ENCODE measurements at places on chromosomes 12 and 14.
A peak's percentile ranks its signal among the peaks of the same experiment; 100 is the strongest.

DNA sequence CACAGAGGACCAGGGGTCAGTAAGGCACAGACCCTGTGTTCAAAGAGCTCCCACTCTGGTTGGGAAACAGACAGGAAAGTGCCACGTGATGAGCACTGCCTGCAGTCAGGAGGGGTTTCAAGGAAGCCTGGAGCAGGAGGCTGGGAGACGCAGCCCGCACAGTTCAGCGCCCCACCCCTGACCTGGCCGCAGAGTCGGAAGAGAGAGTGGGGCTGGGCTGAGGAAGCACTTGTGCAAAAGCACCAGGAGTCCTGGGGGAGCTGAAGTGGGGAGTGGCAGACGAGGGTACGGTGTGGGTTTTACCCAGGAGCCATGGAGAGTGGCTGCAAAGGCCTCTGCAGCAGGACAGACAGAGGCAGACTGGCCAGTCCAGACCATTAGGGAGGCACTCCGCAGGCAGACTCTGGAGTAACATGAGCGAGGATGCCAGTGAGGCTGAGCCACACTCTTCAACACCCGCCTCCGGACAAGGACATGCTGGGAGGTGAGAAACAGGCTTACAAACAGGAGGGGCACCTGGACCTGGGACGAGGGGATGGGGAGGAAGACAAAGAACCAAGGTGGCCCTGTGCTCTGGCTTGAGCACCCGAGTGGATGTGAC lies 85.7 kb upstream of the GPR68 start:
- DNase-seq = no peak

- no peak for DNase-seq
Observed at GRCh38 chr12:19010726-19011125, 118.8 kb upstream of the PLEKHA5 start.

DNA sequence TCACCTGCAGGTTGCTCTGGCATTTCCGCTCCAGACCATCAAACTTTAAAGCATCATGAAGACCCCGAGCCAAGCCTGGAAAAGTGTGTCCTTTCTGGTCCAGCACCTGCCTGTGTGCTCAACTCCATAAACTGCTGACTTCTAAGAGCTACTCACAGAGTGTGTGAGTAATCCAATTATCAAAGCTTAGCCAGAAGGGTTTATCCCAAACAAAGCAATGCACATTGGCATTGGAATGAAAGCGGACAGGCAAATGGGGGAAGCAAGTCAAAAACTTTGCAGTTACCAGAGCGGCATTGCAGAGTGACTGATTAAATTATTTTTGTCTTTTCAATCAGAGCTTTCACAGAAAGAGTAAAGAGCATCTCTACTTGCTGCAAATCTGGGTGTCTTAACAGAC lies 1262.4 kb upstream of the SEL1L start:
- no peak for DNase-seq

DNA sequence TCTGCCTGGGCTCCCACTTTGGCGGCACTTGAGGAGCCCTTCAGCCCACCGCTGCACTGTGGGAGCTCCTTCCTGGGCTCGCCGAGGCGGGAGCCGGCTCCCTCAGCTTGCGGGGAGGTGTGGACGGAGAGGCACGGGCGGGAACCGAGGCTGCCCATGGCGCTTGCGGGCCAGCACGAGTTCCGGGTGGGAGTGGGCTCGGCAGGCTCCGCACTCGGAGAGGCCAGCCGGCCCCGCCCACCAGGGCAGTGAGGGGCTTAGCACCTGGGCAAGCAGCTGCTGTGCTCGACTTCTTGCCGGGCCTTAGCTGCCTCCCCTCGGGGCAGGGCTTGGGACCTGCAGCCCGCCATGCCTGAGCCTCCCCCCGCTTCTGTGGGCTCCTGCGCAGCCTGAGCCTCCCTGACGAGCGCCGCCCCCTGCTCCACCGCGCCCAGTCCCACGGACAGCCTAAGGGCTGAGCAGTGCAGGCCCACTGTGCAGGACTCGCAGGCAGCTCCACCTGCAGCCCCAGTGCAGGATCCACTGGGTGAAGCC lies 44.6 kb downstream of the R3HDM2 start:
- no peak for DNase-seq

DNA sequence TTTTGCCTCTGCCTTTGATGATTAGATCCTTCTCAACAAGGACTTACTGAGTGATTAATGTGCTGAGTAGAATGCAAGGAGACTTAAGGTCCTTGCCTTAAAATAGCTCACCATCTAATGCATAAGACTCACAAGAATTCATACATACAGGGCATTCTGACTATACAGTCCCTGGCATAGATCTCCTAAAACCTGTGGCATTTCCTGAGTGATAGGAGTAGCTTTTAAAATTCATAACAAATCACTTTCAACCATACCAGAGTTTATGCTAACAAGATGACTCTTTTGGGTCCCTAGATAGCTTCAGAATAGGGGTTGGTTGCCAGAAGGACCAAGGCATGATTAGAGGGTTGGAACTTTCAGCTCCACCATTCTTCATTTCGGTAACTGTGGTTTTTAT lies 48.8 kb downstream of the STXBP6 start:
- DNase-seq = no peak

DNA sequence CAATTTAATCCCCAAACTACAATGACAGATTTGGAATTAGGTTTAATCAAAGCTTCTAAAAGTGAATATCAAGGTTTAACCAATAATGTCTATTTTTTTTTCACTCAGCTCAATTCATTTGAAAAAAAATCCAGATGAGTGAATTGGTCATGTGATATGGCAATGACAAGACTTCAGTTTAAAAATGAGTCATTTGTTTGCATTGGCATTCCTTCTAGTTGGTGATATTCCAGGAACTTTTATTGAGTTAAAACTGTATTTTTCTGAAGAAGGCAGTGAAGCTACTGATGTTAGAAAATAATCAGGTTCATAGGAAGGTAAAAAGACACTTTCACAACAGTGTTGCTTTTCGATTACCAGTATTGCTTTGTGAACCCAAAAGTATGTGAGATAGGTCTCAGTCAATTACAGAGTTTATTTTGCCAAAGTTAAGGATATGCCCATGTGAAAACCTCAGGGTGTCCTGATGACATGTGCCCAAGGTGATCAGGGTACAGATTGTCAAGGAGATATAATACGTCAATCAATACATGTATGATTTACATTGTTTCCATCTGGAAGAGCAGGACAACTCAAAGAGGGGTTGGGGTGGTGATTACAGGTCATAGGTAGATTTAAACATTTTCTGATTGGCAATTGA lies 1214.9 kb downstream of the GALC start:
- no peak for DNase-seq

- DNase-seq = no peak
Observed at GRCh38 chr14:64727551-64728071, 23.4 kb downstream of the PLEKHG3 start.

DNA sequence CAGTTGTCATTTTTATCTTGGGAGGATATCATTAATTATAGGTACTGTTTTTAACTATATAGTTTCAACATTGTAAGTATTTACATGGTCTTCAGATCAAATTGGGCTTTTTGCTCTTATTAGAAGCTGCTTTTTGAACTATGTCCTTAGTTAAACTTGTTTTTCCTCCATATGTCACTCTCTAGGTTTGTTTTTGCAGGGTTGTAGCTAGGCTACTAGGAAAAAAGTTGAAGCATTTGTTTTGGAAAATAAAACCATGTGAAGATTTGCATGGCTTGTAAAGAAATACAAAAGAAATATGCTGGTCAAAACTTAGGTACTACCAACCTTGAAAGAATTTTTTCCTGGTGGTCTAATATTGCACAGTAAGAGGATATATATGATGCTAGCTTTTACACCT lies 3.4 kb downstream of the ARID2 start:
- DNase-seq = no peak

DNA sequence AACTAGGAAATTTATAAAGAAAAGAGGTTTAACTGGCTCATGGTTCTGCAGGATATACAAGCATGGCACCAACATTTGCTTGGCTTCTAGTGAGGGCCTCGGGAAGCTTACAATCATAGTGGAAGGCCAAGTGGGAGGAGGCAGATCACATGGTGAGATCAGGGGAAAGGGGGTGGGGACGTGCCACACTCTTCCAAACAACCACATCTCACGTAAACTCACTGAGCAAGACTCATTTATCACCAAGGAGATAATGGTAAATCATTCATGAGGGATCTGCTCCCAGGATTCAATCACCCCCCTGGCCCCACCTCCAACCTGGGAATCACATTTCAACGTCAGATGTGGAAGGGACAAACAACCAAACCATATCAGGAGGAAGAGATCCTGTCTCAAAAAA lies 35.8 kb downstream of the NUMB start:
- DNase-seq = no peak

DNA sequence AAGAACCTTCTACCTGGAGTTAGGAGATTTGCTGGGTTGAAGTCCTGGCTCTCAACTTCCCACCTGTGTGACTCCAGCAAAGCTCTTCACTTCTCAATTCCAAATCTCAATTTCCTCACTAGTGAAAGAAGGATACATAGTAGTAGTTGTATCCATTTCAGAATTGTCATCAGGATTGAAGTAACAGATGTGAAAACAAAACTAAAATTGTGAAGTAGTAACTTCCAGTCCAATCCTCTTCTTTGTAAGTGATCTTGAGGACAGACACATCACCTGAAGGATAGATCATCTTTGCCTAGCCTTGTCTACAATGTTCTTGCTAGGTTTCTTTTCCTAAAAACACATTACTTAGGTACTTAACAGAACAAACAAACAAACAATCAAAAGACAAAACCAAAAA lies 1.2 kb upstream of the LRRK2 start:
- DNase-seq = no peak

DNA sequence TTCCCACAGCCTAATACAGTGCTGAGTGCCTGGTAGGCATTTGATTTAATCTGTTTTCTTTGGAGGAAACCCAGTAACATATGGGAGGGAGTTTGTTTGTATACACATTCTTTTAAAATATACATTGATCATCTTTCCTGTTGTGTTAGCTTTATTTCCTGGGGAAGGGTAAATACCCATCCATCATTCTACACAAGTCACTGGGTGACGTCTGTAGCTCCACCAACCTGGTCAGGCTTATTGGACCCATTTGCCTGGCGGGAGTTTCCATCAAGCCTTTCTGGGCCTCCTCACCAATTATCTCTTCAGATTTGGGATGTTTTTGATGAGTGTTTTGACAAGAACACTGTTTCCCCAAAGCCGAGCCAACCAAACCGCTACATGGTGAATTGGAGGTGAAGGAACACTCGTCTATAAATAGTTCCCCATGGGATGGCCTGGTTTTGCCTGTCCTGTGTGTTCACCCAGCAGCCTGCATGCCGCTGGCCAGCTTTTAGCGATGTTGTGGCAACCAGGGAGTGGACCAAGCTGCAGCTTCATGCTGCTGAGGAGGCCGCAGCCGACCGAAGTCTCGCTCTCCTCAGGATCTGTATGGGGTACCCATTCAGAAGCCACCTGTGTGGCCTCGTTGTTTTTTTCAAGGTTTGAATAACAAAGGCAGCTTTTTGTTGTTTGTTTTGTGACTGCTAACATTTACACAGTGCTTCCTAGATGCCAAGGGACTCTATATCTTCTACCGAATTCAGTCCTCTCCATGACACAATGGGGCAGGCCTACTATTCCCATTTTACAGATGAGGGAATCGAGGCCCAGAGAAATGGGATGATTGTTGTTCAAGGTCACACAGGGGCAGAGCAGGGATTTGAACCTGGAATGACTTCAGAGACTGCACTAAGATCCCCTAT lies 22.6 kb downstream of the PLXNC1 start:
- DNase-seq = no peak

DNA sequence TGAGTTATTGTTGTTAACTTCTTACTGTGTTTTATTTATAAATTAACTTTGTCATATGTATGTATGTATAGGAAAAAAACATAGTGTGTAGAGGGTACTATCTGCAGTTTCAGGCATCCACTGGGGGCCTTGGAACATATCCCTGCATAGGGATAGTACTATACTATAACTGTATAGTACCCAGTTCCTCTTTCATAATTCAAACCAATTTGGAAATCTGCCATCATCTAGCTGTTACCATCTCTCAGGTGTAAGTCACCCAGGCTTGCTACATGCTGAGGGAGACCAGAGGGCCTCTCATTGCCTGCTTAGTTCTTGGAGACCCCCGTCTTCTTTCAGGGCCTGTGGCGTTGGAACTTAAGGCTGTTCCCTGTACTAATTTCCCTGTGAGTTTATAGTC lies 12.9 kb upstream of the DCD start:
- no peak for DNase-seq

DNA sequence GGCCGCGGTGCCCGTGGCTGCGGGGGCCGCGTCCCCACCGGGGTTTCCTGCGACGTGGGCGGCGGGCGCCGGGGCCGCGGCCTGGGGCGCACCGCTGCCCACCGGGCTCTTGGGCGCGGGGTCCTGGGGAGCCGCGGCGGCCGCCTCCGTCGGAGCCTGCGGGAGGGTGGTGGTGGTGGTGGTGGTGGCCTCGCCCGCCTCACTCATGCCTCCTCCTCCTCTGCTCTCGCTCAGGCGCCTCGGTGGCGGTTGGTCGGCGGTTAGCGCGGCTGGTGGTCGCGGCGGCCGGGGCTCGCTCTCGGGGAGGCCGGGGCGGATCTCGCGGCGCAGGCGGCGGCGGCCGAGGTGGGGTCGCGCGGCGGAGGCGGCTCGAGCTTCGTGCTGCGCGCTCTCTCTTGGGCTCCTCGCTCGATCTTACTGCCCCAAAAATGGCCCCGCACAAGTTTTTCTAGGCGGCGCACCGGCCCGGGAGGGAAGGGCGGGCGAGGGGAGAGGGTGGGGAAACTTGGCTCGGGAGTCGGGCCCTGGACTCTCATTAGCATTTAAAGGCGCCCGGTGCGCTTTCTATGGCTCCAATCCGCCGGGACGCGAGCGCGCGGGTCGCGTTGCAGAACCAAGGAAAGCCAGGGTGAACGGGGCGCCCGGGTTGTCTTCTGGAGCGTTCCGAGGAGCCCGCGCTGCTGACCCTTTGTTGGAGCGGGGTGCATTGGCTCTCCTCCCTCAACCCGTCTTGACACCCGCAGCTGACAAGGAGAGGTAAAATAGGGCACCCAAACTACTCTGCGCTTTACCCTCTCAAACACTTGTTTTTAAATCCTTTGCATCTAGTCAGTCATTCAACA lies at the start of gene YBX3:
Gene YBX3, minus strand, starts transcription at position 419 of the 842 bp plus-strand sequence. Its CDS starts 212 bp downstream, at position 207.
- DNase-seq = peak; percentile 89

DNA sequence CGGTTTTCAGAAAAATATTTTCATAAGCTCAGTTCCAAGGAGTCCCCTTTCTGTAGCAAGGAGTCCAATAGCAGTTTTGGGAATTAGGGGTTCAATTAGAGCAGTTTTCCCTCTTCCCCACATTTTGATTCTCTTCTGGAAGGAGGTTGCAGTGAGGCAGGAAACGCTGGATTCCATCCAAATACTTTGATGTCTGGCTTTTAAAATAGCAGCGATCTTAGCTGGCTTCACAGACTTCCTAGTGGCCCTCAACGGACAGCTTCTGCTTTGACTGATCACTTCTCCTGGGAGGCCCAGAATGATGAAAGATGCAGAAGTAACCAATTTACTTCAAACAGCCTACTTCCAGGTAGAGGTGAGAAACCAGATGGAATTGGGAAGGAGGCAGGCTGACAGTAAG lies 63.1 kb downstream of the C12orf75 start:
- DNase-seq = no peak

- no peak for DNase-seq
Observed at GRCh38 chr12:5715021-5715420, 230.0 kb downstream of the ANO2 start.

DNA sequence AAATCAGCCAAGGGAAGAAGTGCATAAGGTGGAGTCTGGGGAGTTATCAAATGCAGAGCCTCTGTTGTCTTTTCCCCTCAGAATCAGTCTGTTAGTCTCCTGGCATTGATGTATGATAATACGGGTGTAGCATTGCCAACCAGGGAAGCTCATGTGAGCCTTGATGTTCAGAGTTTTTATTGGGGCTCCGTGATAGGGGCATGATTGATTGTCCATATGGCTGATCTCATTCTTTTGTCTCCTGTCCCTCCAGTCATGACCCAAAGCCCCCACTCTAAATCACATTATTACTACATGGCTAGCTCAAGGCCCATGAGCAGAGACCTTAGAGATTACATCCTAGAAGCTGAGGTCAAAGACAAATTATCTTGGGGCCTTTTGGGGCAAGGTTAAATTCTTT lies 140.9 kb downstream of the NUBPL start:
- DNase-seq = no peak
